ENCODE measurements at places on chromosomes 13 and 19. TPM values are rescaled to one million over a fixed set of nuclear protein-coding genes. Genes with fewer than 3 reads are reported as not detected.
A peak's percentile ranks its signal among the peaks of the same experiment; 100 is the strongest.

SCN1B gene
- total RNA-seq: 2.1 TPM

PLK5 gene
- not detected for total RNA-seq

- DNase-seq: no peak
Observed at GRCh38 chr13:79812070-79812850, 331.3 kb downstream of the NDFIP2 start.

- DNase-seq: no peak
Observed at GRCh38 chr19:44532819-44533218, 3.3 kb upstream of the CEACAM20 start.

DNA sequence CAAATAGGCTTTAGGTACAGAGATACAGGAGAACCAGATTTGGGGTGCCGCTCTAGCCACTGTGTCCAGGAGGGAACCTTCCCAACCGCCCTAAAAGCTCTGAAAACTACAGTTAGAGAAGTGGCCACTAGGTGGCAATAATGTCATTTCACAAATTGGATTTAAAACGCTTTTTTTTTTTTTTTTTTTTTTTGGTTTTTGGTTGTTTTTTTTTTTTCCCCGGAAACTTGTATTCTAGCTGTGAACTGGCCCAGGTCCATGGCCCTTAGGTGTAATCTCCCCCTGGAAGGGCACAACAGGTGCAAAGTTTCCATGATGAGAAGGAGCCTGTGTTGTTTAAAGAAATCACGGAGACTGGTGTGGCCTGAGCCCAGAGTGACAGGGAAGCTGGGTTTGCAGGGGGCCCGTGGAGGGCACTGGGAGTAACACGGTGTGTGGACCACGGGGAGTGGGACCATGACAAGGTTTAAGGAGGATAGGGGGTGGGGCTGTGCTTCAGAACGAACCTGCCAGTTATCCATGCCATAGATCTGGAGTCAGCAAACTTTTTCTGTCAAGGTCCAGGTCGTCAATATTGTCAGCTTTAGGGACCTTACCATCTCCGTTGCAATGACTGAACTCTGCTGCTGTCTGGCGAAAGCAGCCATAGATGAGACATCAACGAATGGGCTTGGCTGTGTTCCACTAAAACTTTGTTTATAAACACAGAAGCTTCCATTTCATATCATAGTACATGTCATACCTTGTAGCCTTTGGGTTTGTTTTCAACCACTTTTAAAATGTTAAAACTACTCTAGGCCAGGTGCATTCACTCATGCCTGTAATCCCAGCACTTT lies 10.1 kb downstream of the OR1I1 start:
- peak; percentile 45 for DNase-seq

FPR1 gene
- total RNA-seq: not detected

GRCh38 chr13:44758630-44759383 lies 182.7 kb upstream of the TSC22D1 start:
- DNase-seq: peak; percentile 38

ZNF534 gene
- not detected for total RNA-seq

DNA sequence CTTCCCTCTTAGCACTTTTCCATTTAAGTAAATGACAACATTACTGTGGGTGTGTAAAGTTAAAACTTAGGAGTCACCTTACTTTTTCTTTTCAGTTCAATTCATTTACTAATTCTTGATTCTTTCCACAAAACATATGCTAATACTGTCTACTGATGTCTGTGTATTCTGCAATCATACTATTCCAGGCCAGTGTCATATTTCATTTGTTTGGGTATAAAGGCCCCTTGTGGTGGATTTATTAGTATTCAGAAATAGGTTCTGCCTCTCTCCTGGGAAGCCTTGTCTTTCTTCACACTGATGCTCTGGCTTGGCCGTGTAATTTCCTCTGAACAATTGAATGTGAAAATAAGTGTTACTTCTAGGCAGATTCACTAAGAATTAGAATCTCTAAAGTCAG lies 621.9 kb upstream of the SPRY2 start:
- no peak for DNase-seq

GARIN5A gene
- 7.8 TPM for total RNA-seq

LRRC8E gene
- total RNA-seq: 8.0 TPM

GRCh38 chr19:31527443-31527842 lies 178.2 kb upstream of the TSHZ3 start:
- no peak for DNase-seq

- DNase-seq: no peak
Observed at GRCh38 chr13:109087916-109088623, 458.7 kb downstream of the MYO16 start.

MCEMP1 gene
- not detected for total RNA-seq

DNA sequence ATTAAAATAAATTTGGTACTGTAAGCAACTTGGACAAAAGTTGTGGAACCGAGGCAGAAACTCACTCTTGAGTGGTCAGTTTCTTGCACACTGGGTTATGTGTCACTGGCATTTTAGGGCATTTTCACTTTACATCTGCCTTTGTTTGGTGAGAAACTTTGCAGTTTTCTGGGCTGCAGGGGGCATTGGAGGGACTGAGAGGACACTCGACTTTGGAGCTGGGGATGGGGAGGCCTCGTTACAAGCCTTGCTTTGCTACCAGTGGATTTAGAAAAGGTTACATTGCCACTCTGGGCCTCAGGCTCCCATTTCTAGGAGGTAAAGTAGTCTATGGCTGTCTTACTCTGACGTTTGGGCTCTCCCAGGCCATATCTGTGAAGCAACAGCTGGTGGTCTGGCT lies 41.9 kb upstream of the ZNF536 start:
- no peak for DNase-seq

DNA sequence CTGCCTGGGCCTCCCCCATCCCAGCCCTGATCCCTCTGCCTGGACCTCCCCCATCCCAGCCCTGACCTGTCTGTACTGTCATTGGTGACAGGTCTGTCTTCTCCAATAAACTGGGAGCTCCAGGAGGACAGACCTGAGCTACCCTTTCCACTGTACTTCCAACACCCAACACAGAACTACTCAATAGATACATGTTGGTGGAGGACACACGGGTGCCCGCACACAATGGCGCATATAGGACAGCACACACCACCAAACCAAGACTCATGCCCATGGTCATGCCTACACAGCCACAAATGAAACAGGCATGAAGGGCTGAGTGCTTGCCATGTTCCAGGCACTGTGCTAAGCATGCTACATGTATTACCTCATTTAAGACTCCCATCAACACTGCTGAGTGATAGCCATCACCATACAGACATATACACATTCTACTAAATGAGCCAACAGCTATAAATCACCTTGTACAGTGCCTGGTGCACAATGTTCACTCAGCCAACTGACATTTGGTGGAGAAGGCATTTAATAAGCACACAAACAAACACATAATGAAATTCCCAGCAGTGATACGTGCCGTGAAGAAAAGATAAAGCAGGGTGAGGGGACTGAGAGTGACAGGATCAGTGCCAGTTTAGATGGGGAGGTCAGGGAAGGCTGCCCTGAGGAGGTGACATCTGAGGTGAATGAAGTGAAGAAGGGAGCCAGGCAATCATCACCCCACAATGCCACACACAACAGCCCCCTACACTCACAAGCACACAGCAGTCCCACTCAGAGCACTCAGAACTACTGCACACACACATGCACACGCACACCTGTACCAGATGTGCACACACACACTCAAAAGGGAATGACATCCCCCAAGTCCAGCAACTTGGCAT lies 857 bp downstream of the POU2F2 start:
- DNase-seq: no peak

POU2F2 gene
- 4.6 TPM for total RNA-seq

GRCh38 chr13:98526182-98526512 lies 50.8 kb downstream of the STK24 start:
- no peak for DNase-seq
